IPS DF 19.7 (cell line): ENCODE measurements at places on chromosomes 13 and 19.
A peak's percentile ranks its signal among the peaks of the same experiment; 100 is the strongest.

DNA sequence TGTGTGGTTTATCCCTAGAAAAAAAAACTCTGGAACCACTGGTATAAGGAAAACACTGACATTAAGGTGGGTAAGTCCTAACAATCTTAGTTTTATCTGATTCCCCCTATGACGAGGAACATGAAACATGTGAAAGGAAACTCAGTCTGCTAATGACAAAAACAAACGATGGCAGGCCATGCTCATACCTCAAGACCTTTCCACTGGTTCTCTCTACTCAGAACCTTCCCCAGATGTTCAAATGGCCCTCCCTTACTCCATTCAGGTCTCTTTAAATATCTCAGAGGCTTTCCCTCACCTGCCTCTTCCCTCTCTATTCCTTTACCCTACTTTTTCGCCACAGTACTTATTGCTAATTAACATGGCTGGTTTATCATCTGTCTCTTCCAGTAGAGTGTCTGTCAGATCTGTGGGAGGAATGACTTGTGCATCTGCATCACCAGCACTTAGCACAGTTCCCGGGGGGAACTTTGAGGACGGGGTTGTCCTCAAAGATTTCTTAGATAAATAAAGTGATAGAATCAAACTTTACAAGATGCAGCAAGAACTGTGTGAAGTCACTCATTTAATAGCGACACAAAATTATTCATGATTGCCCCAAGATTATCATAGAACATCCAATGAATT is 1.5 kb downstream of the TUBGCP3 start:
- no peak for DNase-seq

- DNase-seq, result no peak
Measured at GRCh38 chr13:27455331-27455855, 5.0 kb upstream of the MTIF3 start.

DNA sequence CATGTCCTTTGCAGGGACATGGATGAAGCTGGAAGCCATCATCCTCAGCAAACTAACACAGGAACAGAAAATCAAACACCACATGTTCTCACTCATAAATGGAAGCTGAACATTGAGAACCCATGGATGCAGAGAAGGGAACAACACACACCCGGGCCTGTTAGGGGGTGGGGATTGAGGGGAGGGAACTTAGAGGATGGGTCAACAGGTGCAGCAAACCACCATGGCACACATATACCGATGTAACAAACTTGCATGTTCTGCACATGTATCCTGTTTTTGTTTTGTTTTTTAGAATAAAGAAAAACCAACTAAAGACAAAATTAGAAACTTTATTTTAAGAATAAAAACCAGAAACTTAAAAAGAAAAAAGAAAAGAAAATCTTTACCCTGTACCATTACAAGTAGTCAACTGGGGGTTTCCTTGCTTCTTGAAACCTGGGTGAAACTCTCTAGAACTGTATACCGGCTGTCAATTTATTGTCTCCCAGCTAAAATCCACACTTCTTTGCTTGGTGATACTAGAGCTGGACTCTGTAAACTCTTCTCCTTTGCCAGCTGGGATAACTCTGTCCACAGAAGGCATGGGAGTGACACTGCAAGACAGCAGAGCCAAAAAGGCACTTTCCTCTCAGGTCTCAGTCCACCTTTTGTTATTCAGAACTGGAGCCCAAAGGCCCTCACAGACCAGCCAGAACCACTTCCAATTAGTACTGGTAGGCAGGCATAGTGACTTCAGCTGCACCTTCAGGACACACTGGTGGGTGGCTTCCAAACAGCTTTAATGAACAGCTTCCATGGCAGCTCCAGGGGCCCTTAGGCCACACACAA is 9.0 kb downstream of the MICU2 start:
- no peak for DNase-seq

DNA sequence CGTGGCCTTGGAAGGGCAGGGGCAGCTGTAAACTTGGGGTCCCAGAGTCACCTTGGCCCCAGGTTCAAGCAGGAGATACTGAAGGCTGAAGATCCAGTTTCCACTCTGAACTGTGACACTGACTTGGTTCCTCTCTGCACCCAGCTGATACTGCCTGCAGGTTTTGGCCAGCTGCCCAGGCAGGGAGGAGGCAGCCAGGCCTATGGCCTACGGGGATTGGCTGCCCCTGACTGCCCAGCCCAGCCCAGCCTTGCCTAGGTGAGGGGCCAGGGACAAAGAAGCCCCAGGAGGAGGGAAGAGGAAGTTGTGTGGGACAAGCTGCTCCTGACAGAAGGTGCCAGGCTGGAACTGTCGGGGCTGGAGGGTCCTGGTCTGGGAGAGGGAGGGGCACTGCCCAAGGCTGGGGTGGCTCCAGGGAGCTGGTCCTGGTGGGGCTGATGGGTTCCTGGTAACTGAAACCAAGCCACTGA is 51.7 kb upstream of the CYP4F8 start:
- no peak for DNase-seq

DNA sequence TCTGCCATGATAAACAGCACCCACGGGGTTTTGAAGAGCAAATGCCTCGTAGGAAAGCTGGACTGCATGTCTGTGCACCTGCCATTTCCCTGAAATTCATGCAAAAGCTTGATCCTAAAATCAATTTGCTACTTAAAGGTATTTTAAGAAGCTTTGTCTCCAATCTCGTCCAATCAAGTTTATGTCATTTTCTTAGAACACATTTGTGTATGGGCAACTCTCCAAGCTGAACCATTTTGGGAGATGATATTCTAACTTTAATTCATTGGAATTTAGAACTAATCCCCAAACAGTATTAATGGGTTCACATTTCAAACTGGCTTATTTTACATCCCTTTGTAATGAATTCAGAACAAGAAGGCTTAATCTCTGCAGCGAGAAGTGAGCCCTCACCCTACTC is 822 bp downstream of the ADPRHL1 start:
- DNase-seq, result no peak

DNA sequence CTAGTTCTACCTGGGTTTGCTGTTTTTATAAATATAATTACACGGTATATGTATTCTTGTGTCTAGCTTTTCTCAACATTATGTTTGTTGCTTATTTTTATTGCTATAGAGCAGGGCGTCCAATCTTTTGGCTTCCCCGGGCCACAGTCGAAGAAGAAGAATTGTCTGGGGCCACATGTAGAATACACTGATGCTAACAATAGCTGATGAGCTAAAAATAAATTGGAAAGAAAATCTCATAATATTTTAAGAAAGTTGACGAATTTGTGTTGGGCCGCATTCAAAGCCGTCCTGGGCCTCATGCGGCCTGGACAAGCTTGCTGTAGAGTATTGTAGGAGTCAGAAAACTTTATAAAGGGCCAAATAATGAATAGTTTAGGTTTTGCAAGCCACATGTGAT is 33.9 kb downstream of the GPR12 start:
- DNase-seq, result no peak

DNA sequence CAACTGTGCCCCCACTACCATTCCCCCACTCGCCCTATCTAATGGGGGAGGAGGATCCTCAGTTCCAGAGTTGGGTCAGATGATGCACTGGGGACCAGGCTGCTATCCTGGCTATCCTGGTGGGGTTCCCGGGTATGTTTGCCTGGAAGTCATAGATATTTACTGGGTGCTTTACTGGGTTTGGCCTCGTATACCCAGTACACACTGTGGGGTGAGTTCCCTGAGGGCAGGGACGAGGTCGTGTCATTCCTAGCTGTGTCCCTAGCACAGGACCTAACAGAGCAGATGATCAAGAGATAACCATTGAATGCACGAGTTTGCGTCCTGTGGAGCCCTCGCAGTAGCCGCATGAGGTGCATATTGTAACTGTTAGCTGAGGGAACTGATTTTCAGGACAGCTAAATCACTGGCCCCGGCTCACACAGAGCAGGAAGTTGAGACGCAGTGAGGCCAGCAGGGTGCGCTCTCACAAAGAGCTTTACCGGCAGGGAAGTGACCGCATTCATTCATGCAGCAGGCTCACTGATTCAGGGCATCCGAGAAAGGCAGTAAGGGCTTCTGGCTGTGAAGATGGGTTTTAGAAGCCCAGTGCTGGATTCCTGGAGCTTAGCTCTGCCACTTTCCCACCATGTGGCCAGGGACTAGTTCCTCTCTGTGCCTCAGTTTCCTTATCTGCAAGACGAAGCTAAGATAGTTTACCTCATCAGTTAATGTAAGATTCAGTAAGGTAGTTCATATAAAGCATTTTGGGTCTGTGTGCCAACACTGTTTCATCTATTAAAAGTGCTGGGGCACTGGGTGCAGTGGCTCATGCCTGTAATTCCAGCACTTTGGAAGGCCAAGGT is 6.0 kb downstream of the RUVBL2 start:
- no peak for DNase-seq

DNA sequence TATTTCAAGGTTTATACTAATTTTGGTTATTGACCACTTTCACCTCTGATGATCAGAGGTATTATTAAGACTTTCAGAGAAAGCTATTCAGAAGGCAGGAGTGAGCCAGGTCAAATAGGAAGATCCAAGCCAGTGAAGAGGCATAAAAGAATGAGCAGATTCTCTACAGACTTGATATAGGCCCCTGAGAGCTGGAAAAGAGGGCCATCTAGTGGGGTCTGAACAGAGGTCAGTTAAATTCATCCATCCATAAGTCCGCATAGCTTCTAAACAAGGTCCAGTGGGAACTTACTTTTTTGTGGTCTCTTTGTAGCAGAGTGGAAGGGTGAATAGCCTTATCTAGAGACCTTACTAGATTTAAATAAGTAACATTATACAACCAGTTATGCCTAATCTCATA is 126.6 kb upstream of the UFM1 start:
- peak; percentile 25 for DNase-seq

GRCh38 chr13:112892426-112893206 is 76.4 kb upstream of the MCF2L start:
- no peak for DNase-seq

DNA sequence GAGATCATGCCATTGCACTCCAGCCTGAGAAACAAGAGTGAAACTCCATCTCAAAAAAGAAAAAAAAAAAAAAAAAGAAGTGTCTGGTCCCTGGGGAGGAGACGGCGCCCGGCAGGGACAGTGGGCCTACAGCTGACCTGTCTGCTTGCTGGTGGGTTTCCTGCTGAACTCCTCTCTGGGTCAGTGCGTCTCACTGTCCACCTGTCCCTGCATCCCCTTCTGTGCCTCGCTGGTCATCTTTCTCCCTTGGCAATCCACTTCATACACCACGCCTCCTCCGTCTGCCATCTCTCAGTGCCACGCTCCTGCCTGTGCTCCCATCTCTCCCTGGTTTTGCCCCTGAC is 63.4 kb downstream of the ACSBG2 start:
- DNase-seq, result no peak

GRCh38 chr19:57078802-57079201 is 41.0 kb upstream of the USP29 start:
- DNase-seq, result no peak

GRCh38 chr19:2477141-2477710 is 1.3 kb downstream of the GADD45B start:
- no peak for DNase-seq

DNA sequence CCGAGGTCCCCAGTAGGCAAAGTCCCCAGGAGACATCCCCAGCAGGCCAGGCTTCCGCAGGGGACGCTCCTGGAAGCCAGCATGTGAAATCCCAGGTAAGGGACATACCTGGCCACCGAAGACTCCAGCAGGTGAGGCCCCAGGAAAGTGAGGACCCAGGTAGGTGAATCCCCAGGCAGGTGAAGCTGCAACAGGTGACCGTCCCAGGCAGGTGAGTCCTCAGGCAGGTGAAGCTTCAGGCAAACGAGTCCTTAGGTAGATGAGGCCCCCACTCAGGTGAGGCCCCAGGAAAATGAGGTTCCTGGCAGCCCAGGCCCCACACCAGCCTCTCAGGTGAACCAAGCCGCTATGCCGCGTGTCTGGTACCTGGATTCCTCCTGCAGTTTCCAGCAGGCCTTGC is 8.3 kb downstream of the FUT6 start:
- no peak for DNase-seq

- no peak for DNase-seq
Measured at GRCh38 chr19:8261881-8262280, 46.3 kb downstream of the CD320 start.

- DNase-seq, result no peak
Measured at GRCh38 chr19:18432275-18433014, 5.5 kb downstream of the ISYNA1 start.

GRCh38 chr13:95180513-95181245 is 120.6 kb downstream of the ABCC4 start:
- DNase-seq, result no peak

- DNase-seq, result no peak
Measured at GRCh38 chr13:48038761-48039160, 1.2 kb downstream of the NUDT15 start.

GRCh38 chr19:31340042-31341025 is 8.9 kb downstream of the TSHZ3 start:
- no peak for DNase-seq

DNA sequence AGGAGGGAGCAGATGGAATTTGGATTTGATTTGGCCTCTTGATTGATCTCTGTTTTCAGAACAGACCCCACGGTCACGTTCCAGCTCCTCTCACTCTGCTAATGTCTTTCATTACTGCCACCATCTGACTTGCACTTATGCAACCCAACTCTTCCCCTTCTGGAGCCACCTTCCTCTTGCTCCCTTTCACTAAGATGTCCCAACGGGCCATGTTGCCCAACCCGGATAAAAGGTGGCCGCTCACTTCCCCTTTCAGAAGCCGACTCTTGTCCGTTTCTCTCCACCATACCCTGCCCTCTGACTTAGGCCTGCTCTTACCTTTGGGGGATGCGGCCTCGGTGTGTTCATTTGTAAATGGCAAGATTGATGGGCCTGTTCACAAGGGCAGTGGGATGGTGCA is 27.4 kb upstream of the CYP4F8 start:
- DNase-seq, result no peak

- DNase-seq, result no peak
Measured at GRCh38 chr13:94317063-94317491, 162.4 kb downstream of the DCT start.

GRCh38 chr13:29925457-29926097 is 75.2 kb upstream of the UBL3 start:
- no peak for DNase-seq

DNA sequence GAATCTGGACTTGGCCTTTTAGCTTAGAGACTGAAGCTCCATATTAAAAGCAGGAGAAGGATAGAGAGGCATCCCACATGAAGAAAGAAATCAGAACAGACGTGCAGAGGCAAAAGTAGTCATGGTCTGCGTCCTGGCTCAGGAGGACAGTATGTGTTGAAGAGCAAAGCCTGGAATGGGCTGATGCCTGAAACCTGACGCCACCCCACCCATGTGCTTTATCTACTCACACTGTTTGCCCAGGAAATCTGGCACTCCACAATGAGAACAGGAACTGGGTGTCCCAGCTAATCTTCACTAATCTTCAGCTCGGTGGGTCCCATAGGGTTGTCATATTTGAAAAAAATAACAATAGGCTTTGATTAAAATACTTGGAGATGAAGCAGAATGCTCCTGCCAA is 549.0 kb upstream of the GPC6 start:
- DNase-seq, result no peak
